ENCODE measurements at places on chromosomes 5 and 9.

DNA sequence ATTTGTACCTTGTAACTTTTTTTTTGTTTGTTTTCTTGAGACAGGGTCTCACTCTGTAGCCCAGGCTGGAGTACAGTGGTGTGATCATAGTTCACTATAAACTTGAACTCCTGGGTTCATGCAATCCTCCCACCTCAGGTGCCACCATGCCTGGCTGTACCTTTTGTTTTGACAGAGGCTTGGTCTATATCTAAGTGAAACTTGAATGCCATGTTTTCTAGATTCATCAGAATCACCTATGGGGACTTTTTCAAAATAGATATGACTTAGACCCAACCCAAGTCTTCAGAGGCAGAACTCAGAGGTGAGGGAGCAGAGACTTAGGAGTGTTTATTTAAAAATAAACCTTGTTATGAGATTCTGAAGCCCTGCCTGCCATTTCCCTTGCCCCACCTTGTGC, 128.4 kb downstream of the PTTG1 start:
- DNase-seq: no peak

DNA sequence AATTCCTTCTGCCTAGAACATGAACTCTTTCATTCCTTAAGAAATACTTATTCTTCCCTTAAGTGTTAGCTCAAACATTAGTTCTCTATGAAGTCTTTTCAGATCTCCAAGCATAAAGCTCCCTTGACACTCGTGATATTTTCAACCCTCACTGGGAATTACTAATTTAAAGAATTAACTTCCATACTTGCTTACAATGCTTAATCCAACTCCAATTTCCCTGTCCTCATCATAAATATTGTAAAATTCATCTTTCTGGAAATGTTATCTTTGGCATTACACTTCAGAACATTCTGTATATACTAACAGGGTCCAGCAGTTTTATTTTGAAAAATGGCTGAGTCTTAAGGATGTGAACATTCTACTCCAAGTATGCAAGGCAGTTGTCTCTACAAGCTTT, 7.2 kb downstream of the STARD4 start:
- no peak for DNase-seq

- DNase-seq: no peak
Observed at GRCh38 chr5:171427318-171428167, 8.1 kb downstream of the FGF18 start.

GRCh38 chr5:142053426-142054151, 40.8 kb upstream of the GNPDA1 start:
- DNase-seq: no peak

GRCh38 chr9:99466104-99466503, 244.0 kb downstream of the SEC61B start:
- no peak for DNase-seq

DNA sequence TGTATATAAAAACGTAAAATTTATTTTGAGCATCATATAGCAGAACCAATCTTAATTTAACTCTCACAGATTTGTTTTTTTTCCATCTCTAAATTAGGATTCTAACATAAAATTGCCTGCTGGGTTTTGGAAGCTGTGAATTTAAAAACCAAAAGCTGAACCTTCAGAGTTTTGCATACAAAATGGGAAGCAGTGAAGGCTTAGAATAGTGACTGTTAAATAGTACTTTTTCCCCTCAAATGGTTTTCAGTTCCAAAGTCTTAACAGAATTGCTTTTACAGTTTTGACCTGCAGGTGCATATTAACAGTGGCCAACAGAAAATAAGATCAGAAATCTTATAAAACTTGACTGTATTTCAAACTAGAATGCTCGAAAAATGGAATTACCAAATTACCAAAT, 55.1 kb upstream of the LVRN start:
- no peak for DNase-seq

All from breast epithelium (tissue), 4 donors.